ENCODE measurements at places on chromosomes 1 and 21.

- DNase-seq, result no peak
Observed at GRCh38 chr1:114902343-114902742, 47.7 kb downstream of the SYCP1 start.

- DNase-seq, result no peak
Observed at GRCh38 chr1:167430134-167430848, 88.0 kb downstream of the CD247 start.

- no peak for DNase-seq
Observed at GRCh38 chr1:86277936-86278335, 118.2 kb downstream of the ODF2L start.

- DNase-seq, result no peak
Observed at GRCh38 chr1:184739070-184739469, 15.6 kb downstream of the EDEM3 start.

DNA sequence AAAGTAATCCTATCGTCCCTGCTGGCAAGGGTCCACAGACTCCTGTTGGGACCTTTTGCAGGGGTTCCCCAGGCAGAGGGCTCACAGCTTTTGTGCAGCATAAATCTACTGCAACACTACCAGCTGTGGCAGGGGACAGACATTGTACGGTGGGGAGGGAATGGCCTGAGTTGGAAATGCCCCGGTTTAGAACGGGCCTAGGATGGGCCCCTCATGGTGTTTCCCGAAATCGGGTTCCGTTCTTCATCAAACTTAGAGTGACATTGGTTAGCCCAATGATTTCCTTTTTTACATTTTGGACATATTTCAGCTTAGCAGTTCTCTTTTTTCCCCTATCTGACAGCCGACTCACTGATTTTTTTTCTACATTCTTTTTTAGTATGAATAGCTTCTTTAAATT, 26.5 kb upstream of the SAMD11 start:
- DNase-seq, result no peak

DNA sequence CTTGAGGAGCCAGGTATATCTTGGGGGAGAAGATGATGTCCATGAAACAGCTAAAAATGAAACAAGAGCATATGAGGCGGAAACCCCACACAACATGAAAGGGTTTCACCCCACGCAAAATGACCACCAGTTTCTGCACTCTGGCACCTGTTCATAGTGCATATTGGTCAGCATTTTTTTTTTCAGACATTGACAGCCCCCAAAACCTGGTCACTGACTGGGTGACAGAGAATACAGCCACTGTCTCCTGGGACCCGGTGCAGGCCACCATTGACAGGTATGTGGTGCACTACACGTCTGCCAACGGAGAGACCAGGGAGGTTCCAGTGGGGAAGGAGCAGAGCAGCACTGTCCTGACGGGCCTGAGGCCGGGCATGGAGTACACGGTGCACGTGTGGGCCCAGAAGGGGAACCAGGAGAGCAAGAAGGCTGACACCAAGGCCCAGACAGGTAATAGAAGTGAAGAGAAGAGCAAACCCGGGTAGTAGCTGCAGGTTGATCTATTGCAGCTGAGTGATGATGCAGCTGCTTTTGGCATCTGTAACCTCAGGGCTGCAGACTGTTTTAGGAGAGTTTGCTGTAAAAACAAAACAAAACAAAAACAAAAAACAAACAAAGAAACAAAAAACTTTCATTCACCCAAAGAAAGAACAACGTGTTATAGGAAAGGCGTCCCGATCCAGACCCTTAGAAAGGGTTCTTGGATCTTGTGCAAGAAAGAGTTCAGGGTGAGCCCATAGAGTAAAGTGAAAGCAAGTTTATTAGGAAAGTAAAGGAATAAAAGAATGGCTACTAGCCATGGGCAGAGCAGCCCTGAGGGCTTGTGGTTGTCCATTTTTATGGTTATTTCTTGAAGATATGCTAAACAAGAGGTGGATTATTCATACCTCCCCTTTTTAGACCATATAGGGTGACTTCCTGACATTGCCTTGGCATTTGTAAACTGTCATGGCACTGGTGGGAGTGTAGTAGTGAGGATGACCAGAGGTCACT, 51.0 kb downstream of the TNN start:
- no peak for DNase-seq

- no peak for DNase-seq
Observed at GRCh38 chr1:154775621-154776605, 94.2 kb downstream of the KCNN3 start.

- peak; percentile 98 for DNase-seq
Observed at GRCh38 chr1:31182352-31182751, 57.3 kb downstream of the NKAIN1 start.

GRCh38 chr1:95278173-95279006, 44.4 kb downstream of the RWDD3 start:
- DNase-seq, result no peak

DNA sequence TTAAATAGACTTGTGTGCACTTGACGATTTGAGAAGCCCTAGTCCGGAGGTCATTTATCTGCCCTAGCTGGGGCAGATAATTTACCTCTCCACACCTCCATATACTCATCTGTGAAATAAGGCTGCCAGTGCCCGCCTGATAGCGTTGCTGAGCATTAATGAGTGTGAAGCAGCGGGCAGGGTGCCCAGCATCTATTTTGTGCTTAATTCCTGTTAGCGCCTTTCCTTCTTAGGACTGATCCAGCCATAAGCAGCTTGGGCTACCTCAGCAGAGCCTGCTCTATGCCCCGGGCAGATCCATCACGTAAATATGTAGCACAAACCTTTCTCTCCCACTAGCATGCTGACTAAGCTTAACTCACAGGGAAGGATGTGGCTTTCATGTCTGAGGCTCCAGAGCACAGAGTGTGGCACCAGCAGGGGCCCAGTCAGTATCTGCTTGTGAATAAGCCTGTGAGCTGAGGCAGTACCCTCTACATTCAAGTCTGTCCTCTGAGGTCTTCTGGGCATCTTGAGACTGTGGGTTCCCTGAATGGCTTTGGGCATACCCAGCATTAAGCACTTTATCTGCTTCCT, 21.5 kb upstream of the RNF187 start:
- no peak for DNase-seq

DNA sequence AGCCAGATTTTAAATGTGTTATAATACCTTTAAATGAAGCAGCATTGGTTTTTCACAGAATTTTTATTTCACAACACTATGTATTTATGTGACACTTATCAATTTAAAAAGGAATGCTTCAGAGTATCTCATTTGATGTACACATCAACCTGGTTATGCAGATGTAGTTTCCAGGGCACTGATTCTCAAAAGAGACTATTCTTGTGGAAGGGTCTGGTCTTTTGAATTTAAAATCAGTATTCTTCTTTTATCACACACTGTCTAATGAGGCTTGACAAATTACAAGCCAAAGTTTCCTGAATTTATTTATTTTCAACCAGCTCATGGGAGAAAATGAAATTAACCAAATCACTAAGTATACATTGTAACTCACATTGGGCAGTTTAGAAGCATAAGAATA, 87.4 kb downstream of the NTPCR start:
- DNase-seq, result no peak

DNA sequence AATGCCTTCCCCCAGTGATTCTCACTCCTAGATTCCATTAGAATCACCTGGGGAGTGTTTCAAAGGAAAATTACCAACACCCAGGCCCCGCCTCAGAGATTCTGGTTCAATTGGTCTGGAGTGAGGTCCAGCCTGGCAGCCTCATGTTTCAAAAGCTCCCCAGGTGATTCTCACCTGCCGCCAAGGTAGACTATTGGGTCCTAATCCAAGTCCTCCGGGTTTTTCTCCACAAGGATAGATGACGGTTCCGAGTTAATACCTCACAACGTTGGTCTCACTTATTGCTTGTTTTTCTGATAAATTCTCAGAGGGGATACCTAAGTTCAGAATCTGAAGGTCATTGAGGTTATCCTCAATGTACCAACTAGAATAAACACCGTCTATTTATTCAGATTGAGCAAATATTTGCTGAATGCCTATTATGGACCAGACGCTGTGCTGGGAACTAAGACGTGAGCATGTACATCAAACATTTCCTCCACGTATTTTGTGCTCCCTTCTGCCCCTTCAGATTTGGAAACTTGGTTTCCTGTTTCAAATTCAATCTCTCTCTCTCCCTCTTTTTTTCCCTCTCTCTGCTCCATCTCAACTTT, 97.5 kb downstream of the SEC16B start:
- no peak for DNase-seq

DNA sequence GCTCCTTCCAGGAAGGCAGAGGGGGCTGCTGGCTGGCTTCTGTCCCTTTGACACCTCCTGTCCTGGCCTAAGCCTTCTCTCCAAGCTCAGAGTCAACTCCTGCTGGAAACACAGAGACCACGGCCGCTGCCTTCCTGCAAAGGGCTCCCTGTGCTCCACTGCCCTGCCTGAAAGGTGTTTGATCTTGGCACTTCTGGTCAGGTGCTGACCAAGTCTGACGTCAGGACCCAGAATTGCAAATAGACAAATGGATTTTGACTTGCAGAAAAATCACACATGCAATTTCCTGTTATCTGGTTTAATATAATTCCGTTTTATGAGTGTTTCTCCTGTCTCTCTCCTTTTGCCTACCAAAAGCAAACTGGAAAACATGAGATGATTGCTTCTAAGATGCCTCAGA, 86.5 kb upstream of the HMGB4 start:
- DNase-seq, result no peak

- DNase-seq, result no peak
Observed at GRCh38 chr21:42010507-42011495, 641 bp upstream of the ZBTB21 start.

- peak; percentile 51 for DNase-seq
Observed at GRCh38 chr1:183070923-183071618, 47.9 kb downstream of the LAMC1 start.

DNA sequence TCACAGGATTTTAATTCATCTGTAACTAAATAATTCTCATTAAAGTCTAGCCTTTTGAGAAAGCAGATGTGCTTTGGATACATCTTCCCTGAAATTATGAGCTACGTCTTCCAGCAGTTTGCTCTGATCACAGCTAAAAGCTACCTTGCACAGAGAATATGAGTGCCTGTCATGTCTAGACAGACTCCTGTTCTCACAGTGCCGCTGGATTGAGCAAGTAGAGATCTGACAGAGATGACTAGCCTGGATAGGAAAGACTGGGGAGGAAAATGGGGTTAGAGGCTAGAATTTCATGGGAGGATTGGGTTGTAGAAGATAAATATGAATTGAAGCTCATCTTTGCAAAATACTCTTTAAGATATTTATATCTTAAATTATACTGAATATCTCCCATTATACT, 24.1 kb downstream of the CEPT1 start:
- DNase-seq, result no peak

DNA sequence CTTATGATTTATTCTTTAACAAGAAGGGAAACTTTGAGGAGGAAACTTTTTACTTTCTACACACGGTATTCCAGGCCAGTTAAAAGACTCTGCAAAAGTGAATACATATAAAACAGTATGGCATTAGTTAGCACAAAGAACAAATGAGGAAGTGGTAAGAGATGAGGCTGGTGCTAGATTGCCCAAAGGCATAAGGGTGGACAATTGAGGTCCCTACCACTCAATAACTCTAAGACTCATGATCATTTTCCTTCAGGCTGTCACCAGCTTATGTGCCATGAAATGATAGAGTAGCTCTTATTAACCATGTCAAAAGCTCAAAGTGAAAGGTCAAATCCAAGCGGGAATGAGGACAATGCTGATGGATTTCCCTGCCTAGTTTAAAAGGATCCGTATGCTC, 124.5 kb downstream of the TBX15 start:
- no peak for DNase-seq

DNA sequence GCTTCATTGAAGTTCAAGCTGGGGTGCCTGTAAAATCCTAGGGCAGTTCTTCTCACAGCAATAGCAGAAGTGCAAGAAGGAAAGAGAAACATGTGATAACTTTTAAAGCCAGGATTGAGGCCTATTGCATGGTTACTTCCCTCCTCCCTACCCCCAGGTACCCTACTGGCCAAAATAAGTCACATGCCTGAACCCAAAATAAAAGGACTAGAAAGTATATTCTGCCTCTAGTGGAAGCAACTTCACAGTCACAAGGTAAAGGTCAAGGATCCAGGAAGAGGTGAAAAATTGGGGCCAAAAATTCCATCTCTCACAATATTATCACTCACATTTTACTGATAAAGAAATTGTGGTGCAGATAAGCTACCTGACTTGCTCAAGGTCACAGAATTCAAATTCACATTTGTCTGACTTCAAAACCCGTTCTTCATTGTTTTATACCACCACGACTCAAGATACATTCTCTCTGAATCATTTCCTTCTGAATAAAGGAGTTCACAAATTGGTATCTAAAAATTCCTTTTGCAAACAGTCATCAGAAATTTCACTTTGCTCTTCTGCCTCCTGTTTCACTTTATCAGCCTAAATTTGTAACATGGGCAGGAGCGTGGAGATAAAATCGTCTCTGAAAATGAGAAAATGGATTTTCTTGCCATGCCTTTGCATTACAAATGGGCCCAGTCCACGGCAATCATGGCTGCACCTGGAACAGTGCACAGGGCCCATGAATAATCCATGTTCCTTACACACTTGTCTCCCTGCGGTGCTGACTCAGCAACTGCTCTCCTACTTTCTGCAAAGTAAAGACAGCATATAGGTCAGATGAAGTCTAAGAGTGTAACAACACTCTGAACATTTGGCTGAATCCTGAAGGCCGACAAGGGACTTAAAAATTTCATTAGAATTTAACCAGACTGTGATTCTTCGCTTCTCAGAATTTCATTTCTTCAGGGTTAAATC, 485.3 kb upstream of the NFIA start:
- peak; percentile 36 for DNase-seq

DNA sequence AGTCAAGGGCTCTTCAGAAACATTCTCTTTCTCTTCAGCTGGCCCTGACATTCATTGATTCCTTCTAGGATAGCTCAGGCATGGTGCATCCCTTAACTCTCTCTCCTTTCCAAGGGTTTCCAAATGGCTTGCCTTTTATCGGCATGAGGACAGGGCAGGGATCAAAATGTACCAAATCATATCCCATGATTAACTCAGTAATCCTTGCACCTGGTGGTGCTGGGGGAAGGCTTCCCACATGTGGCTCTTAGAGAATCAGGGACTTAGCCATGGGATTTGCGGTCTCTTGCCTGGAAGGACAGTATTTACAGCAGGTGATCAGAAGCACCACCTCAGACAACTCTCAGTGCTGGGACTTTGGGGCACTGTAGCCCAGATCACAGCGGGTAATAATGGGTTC, 46.2 kb upstream of the EDEM3 start:
- DNase-seq, result no peak

GRCh38 chr1:21868941-21869454, 56.9 kb downstream of the LDLRAD2 start:
- DNase-seq, result no peak

DNA sequence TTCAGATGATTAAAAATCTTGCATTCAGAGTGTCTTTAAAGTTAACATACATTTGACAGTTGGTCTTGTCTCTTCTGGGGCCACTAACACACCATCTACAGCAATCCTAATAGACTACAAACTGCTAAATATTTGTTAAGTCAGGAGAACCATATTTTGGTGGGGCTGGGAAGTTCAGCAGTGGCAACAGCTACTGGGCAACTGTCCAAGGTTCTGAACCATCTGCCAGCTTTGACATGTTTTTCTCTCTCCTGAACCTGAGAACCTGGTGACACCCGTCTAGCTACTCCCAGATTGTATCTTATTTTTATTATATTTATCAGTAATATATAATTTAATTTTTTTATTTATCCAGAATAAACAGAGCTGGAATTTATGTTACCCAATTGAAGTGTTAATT, 199.0 kb upstream of the DPYD start:
- peak; percentile 44 for DNase-seq
